Omental fat pad (tissue), 4 donors: ENCODE measurements at places on chromosomes 7 and 10. TPM values are rescaled to one million over a fixed set of nuclear protein-coding genes. Genes with fewer than 3 reads are reported as not detected.
A peak's percentile ranks its signal among the peaks of the same experiment; 100 is the strongest.

The IFRD1 gene
- 85.1 TPM for total RNA-seq

The TRIP6 gene
- total RNA-seq: 53.8 TPM

DNA sequence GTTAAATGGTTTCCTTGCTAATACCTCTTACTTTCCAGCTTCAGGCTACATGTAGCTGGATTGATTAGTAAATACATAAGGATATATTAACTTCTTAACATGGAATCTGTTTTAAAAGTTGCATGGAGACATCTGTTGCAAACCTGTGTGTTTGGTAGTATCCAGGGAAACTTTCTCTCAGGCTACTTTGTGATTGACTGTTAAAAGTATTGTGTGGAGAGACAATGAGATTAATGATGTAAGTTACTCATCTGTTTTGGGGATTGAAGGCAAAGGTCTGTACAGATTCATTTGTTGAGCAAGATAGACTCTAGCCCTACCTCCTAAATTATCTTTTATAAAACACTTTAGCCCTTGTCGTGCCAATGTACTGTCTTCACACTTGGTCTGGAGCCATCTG is 6.6 kb downstream of the CREB5 start:
- no peak for DNase-seq

DNA sequence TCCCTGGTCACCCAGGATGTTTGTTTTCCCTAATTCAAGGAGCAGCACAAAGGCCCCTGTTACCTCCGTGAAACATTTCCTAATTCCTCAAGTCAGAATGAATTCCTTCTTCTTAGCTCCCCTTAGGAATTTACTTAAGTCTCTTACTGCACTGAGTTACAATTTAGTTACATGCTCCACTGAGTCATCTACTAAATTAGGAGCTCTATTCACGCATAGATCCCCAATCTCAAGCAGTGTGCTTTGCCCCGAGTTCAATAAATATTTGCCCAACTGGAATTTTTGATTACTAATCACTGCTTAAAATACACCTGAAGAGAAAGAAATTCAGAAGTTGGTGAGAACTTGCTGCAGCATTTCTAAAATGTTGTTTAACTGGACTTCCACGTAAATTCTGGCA is 329.4 kb upstream of the MYO3A start:
- no peak for DNase-seq

The LRRTM3 gene
- 0.09 TPM for total RNA-seq

The CHRM2 gene
- not detected for total RNA-seq

- DNase-seq: no peak
Observed at GRCh38 chr10:128322950-128323349, 196.7 kb upstream of the MKI67 start.

GRCh38 chr10:33214174-33214573 is 120.3 kb downstream of the NRP1 start:
- no peak for DNase-seq

GRCh38 chr10:3887885-3888476 is 103.0 kb upstream of the KLF6 start:
- DNase-seq: no peak

- no peak for DNase-seq
Observed at GRCh38 chr7:113008755-113009154, 77.9 kb downstream of the GPR85 start.

The ACTR3C gene
- 1.1 TPM for total RNA-seq

The SRRM3 gene
- 2.0 TPM for total RNA-seq

The ARHGEF35 gene
- total RNA-seq: 2.8 TPM

DNA sequence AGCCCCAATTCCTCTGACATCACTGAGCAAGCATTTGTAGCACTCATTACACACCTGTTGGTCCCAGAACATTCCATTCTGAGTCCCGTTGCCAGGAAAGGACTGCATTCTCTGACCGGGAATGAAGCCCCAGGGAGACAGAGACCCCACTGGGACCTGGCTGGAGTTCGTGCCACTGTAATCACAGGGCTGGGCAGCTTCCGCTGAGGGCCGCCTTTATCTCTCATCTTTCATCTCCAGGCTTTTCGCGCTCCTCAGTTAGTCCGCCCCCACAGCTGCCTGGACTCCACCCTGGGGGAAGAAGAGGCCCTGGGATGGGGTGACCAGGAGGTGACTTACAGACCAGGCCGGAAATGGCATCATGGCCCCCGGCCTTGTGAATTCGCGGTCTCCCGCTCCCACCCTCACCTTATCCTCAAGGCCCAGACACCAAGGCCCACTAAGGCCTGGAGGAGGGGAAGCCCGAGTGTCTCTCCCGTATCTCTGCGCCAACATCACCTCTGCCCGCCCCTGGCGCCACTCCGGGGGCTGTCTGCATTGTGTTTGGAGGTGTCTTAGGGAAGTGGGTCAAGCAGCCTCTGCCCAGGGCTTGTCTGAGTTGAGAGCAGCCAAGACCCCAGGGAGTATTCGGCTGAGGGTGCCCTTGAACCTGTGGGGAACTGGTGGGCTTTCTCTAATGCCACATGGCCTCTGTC is 75.4 kb downstream of the PROSER2 start:
- DNase-seq: no peak

DNA sequence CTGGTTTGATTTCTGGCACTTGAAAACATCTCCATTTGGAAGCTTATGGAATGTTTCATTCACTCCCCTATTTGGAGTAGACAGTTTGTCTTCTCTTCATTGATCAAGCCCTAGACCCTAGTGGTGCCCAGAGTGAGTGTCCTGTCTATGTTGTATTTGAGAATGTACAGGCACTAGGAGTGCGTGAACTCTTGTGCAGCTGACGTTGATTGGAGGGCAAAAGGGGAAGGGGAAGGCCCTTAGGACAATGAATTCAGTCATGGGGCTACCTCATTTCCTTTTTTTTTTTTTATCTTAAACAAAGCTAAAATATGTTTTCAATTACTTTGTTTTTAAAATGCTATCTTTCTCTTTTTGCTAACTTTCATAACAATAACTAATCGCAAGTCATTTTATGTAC is 66.5 kb downstream of the ADD3 start:
- no peak for DNase-seq

DNA sequence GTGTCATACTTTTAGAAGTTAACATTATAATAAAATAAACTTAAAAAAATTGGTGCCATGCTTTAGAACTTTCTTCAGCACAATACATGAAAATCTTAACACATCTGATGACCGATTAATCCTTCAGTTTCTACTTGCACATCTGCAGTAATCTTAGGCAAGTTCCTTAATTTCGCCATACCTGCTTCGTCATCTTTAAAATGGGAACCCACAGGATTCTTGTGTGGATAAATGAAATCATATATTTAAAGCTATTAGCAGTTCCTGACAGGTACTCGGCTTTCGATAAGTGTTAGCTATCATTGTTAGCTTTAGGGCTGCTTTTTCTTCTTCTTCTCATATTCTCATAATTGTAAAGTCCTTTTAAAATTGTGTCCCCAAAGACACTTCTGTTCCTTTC is 907 bp upstream of the VPS50 start:
- DNase-seq: no peak

DNA sequence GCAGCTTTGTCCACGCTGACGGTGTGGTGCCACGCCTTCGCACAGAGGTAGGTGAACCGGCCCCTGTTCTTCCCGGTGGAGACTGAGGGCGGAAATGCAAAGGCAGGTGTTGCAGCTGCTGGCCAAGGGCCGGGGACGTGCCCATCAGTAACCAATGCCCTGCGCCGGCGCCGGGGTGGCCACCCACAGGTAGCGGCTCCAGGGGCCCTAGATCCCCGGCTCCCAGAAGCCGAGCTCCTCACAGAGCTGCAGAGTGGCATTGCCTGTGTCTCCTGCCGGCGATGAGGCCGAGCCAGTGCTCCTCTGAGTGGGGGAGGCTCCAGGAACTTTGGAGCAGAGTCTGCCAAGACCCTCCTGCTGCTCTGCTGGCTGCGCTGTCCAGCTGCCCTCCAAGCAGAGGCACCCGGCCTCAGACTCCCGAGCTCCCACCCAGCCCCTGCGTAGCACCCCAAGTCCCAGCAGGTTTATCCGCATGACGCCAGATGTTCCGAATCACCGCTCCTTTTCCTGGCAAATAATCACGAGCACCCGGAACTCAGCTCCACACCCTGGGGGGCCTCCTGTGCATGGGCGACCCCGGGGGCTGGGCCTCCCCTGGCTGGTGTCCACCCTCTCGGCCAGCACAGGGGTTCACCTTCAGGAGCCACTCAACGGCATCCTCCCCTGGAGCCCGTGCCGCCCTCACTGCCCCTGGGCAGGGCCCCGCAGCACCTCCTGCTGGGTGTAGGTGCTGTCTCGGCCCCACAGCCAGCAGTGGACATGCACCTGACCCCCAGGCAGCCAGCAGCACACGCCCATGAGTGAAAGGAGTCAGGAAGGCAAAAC is 22.1 kb downstream of the CFAP46 start:
- no peak for DNase-seq

- DNase-seq: no peak
Observed at GRCh38 chr10:132979491-132980425, 37.4 kb upstream of the CFAP46 start.

GRCh38 chr7:100895701-100895955 is at the start of gene ACHE:
Gene ACHE (minus strand): TSS chr7:100895888. CDS start chr7:100894232, 1,656 bp downstream.
- DNase-seq: no peak

- no peak for DNase-seq
Observed at GRCh38 chr7:41582116-41582515, 120.8 kb downstream of the INHBA start.

The THNSL1 gene
- total RNA-seq: 0.88 TPM

GRCh38 chr7:48089046-48090003 is at the start of gene UPP1:
Gene UPP1 (plus strand): TSS chr7:48089265. CDS start chr7:48094784, 5,519 bp downstream.
- peak; percentile 83 for DNase-seq

The PTF1A gene
- total RNA-seq: not detected

The CYP3A5 gene
- total RNA-seq: 7.7 TPM

- no peak for DNase-seq
Observed at GRCh38 chr7:24609570-24609969, 36.3 kb downstream of the PALS2 start.

- DNase-seq: no peak
Observed at GRCh38 chr7:115864082-115864481, 166.5 kb downstream of the TFEC start.

GRCh38 chr7:92498557-92498956 is 20.8 kb upstream of the ERVW-1 start:
- DNase-seq: no peak

DNA sequence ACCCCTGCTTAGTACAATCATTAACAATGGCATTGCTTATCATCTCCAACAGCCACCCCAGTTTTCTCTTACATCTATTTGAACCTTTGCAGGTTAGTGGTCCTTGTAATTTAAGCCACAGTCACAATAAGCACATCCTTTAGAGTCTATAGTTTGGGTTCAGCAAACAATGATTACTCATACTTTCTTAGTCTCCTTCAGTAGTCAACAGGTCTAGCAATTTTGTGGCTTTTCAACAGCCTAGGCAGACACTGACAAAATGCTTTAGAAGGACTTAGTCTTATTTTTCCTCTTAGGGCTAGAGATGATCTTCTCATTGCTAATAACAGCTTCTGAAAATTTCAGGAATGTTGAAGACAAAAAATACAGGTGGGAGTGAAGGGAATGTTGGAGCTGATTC is 32.3 kb upstream of the FAM204A start:
- no peak for DNase-seq

GRCh38 chr10:102421507-102421756 is 796 bp downstream of the FBXL15 start:
- DNase-seq: no peak
